ENCODE measurements at places on chromosomes 13 and 19.

- DNase-seq: no peak
Measured at GRCh38 chr13:76804801-76805200, 81.4 kb downstream of the KCTD12 start.

DNA sequence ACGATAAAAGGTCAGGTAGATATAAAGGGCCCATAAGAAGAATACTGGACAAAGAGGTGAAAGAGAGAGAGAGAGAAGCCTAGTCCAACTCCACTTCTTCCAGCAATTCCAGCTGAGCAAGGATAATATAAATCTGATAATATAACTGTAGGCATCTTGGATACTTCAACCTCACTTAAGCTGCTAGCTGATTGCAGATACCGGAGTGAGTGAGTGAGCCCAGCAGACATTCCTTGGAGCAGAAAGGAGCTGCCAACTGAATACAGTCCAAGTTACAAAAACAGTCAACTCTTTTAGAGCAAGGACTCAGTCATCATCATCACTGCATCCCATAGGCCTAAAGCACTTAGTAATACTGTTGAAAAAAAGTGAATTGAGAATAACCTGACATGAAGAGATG lies 387.6 kb downstream of the SLITRK6 start:
- DNase-seq: no peak

GRCh38 chr19:41411968-41412265 lies 14.3 kb downstream of the BCKDHA start:
- DNase-seq: no peak

DNA sequence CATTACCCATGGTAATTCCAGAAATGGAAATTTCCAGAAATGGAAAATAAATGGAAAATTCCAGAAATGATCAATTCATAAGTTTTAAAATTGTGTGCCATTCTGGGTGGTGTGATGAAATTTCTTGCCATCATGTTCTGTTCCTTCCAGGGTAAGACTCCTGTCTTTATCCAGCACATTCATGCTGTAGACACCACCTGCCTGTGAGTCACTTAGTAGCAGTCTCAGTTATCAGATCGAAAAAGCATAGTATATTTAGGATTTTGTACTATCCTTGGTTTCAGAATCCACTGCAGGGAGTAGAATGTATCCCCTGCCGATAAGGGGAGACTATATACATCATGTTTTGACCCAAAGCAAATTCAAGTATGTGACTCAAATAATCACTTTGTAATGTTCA lies 26.7 kb upstream of the CSNK1A1L start:
- DNase-seq: no peak

GRCh38 chr19:31164791-31165251 lies 184.4 kb downstream of the TSHZ3 start:
- no peak for DNase-seq

DNA sequence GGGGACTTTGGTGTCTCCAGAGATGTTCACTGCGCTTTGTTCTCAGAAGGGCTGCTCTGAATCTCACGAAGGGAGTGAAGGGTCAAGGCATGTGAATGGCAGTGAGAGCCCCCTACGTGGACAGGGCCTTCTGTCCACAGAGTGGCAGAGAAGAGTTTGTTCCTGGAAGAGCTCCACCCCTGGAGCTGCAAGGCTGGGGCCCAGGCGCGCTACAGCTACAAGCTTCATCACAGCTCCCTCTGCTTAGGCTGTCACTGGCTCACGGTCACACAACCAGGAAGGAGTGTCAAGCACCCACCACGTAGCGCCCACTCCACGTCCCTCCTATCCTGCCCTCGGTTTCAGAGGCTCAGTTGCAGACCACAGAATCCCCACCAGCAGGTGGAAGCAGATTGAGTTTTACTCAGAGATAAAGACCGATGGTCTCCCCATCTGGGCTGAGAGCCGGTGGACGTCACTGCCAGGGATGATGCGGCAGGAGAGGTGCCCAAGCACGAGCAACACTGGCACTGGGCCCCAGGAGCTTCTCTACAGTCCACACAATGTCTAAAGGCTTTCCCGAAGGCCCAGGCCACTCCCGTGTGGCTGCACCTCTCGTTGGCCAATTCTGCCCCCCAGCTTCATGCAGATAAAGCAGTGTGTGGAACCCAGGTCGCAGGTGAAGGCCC lies 23.0 kb upstream of the TFDP1 start:
- no peak for DNase-seq

DNA sequence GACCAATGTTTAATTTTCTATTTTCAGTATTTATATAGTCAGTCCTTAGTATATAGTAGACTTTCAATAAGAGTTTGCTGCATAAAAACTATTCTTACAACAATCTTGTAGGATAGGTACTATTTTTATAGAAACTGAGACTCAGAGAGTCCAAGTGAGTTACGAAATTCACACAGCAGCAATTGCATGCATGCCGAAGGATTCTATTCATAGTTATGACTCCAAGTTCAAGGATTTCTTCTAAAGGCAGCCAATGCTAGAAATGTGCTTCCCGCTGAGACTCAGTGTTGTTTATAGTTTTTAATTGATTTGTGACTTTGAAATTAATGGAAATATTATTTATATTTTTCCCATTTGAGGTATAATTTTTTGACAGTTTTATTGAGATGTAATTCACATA lies 62.7 kb upstream of the CSNK1A1L start:
- DNase-seq: no peak

GRCh38 chr19:18876865-18877264 lies 19.1 kb downstream of the CERS1 start:
- DNase-seq: no peak

- no peak for DNase-seq
Measured at GRCh38 chr19:1235625-1236538, 1.9 kb downstream of the CBARP start.

- peak; percentile 100 for DNase-seq
Measured at GRCh38 chr19:58543826-58544590, at the start of gene TRIM28. Gene TRIM28, plus strand, starts transcription at chr19:58544064. Its CDS starts 694 bp downstream, at chr19:58544758.

GRCh38 chr13:102845289-102845629 lies 573 bp upstream of the ERCC5 start:
- no peak for DNase-seq

DNA sequence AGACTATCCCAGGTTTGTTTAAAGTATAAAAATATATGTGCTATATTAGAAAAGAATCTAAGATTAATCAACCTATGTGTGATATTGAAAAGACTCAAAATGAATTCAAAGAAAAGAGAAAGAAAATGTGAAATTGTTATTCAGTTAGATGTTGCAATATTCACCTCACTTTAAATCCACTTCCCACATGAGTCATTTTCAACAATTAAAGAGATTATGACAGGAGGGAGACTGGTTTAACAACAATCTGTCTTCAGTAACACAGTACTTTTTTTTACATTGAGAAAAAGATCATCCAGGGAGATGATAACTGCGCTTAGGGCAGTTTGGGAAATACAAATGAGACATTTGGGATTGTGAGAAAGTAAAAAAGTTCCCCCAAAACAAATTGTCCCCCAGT lies 1246.2 kb downstream of the SLITRK1 start:
- no peak for DNase-seq

DNA sequence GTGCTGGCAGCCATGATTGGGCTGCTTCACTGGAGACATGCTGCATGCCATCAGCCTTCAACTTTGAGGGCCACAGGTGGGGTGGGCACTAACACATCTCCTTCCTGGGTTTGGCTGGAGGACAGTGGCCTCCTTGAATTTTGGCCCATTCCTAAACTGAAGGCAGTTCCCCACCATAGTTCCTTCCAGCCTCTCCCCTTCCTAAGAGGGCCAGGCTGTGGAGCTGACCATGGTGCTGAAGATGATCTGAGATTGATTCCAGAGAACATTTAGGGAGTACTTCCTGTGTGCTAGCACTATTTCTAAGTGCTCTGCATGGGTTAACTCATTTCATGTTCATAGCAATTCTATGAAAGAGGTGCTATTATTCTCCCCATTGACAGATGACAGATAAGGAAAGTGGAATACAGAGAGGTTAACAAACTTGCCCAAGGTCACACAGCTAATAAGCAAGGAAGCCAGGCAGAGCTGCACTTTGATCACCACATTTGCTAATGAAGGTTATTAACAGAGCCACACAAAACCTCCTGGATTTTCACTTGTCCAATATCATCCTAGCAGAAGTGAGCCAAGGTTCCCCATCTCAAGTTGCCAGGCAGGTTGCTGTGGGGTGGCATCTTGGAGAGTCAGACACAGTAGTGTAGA lies 175.3 kb downstream of the ZIC5 start:
- no peak for DNase-seq

- DNase-seq: no peak
Measured at GRCh38 chr19:51242881-51243630, 7.8 kb upstream of the SIGLECL1 start.

GRCh38 chr19:49200238-49200862 lies 42.8 kb downstream of the TRPM4 start:
- DNase-seq: no peak

DNA sequence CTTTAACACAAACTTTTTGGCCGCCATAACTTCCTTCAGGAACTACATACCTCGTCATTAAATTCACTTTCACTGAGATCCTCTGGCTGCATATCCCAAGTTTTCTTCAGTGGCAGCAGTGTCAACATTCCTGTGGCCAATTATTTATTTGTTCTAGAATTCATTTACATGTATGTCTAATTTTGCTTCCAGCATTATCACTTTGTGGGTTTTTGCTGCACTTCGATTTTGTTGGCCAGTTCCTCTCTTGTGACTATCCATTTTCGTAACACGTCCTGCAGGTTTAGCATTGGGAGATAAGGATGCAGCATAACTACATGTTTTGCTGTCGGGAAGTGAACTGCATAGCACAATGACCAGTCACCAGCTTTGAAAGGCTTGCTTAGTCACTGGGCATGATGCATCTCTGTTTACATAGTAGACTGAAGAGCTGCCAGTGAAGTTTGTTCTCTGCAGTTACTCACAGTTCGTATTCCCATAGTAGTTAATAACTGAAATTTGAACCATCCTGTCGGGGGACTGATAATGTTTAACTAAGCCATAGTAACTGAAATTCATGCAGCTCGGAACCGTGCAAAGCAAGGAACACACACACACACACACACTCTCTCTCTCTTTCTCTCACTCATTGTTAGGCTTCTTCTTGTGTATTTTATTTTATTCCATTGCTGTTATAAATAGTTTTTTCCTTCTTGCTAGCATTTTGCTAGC lies 28.3 kb downstream of the ZNF507 start:
- DNase-seq: no peak

DNA sequence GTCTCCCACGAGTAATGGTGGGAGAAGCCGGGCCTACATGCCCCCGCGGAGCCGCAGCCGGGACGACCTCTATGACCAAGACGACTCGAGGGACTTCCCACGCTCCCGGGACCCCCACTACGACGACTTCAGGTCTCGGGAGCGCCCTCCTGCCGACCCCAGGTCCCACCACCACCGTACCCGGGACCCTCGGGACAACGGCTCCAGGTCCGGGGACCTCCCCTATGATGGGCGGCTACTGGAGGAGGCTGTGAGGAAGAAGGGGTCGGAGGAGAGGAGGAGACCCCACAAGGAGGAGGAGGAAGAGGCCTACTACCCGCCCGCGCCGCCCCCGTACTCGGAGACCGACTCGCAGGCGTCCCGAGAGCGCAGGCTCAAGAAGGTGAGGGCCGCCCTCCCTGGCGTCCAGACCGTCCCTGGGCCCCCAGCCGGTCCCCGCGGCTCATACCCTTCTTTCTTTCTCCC lies 1.4 kb upstream of the USF2 start:
- DNase-seq: peak; percentile 33

GRCh38 chr13:75372517-75372916 lies 109.5 kb downstream of the TBC1D4 start:
- no peak for DNase-seq

- DNase-seq: no peak
Measured at GRCh38 chr13:66528944-66529576, 701.1 kb downstream of the PCDH9 start.

DNA sequence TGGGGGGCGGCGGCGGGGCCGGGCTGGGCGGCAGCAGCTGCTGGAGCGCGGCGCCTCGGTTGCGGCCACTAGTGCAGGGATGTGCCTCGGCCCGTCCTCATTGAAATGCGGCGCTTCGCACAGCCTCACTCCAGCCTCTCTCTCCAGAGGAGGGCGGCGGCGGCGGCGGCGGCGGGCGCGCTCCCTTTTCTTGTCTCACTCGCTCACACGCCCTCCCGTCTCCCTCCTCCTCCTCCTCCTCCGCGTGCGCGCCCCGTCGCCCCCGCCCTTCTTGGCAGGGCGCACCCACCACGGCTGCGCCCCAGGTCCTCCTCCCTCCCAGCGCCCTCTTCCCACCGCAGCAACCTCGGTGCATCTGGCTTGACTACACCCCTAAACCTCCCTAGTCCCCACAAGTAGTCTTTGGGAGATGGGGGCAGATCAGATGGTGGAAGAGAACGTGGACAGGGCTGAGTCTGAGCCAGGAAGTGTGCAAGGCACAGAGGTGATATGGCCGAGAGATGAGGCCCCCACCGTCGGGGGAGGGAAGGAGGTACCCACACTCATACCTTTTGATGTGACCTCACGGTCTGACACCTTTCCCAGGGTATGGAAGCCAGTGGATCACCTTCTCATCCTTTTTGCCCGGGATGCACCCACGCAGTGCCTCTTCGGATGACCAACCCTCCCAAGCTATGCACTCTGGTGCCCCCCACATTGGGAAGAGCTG lies at the start of gene DCLK1:
Gene DCLK1 (minus strand): TSS at position 161 of the 709 bp plus-strand sequence.
- DNase-seq: no peak

DNA sequence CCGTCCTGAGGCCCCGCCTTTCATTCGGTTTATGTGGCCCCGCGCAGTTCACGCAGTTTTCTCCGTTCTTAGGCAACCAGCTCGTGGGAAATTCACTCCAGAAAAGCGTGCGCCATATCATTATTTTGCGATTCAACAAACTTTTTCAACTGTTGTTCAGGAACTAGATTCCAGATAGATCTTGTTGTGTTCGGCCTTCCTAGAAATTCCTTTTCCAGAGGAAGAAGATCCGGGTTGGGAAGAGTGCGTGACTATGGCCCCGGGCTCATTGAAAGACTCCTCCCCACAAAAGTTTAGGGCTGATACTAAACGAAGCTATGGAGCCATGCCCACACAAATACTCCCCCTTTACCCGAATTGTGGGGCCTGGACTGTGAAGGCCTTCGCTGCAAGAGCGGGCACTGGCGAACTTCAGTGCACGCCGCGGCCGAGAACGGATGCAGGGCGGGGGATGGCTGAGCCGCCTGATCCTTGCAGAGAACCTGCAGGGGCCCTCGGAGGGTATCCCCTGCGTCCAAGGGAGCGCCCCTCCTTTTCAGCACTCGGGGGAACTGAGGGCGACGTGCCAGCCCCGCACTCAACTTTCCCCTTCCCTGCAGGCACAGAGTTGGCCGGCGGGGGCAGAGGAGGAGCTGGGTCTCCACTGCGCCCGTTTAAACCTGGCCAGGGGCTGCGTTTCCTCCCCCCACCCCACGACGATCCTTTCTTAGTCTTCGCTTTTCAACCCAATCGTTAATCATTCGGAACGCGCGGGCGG lies 904 bp upstream of the SOX1 start:
- DNase-seq: no peak

- no peak for DNase-seq
Measured at GRCh38 chr13:47215736-47216135, 318.9 kb upstream of the HTR2A start.

DNA sequence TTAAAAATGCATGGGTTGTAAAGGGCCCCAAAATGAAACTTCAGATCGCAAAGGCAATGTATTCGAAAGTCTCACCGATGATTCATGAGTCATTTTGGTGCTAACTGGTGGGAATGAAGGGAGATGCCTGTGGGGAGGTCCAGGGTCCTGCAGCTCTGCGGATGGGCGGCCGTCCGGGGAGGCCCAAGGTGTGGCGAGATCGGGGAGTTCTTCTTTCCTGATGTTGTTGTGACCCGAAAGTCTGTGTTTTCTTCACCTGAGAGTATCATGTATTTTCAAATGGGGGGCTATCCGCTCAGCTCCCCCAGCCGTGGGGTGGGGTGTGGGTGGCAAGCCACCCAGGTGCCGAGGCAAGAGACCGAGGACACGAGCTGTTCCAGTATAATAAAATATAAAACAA lies 36.5 kb downstream of the TFDP1 start:
- DNase-seq: no peak

GRCh38 chr13:99322297-99323103 lies 15.3 kb upstream of the GPR183 start:
- DNase-seq: no peak
